ENCODE measurements at places on chromosomes 2 and 18.
A peak's percentile ranks its signal among the peaks of the same experiment; 100 is the strongest.

GRCh38 chr2:7338961-7339360 is 421.7 kb downstream of the RNF144A start:
- no peak for DNase-seq

GRCh38 chr2:65240657-65241056 is 13.0 kb downstream of the ACTR2 start:
- DNase-seq, result no peak

GRCh38 chr2:230000118-230000841 is 68.4 kb downstream of the SLC16A14 start:
- no peak for DNase-seq

- peak; percentile 36 for DNase-seq
These were observed 11.8 kb upstream of the KCMF1 start for GRCh38 chr2:84959095-84959565.

DNA sequence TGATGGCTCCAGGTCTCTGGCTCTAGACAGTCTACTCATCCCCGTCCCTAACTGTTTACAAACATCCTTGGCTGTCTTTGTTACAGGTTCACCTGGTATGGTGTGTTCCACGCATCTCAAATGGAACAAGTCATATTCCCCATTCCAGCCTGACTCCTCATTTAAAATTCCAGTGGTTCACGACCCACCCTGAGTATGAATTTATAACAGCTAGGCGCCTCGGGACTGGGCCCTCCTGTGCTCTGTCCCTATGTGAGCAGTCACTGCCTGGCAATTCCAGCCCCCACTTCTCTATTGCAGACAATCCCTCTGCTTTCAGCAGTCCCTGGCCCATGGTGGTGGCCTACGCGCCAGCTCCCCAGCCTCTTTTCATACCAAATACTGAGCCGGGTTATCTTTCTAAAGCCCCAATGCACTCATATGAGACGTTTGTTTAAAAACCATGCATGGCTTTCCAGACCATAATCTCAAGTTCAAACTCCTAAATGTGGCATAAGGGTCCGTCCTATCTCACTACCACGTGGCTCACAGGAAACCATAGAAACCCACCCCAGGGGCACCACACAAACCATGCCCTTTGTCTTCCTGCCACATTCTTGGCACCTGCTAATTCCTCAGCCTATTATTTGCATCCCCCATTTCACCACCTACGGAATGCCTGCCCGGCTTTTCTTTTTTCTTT is 1.6 kb downstream of the SERPINB8 start:
- DNase-seq, result no peak

DNA sequence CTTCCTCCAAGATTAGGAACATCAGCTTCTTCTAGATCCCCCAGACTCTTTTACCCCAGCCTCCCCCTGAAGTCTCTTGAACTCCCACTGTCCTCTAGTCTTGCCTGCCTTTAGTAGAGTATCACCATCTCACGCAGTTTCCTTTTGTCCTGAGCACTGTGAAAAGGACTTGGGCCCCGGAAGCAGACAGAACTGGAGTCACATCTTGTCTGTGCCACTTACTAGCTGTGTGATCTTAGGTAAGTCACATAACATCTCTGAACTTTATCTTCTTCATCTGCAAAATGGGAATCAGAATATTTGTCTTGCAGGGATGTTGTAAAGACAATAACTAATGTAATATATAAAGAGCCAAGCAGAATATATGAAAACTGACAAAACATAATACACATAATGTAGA is 8.4 kb upstream of the TRABD2A start:
- no peak for DNase-seq

DNA sequence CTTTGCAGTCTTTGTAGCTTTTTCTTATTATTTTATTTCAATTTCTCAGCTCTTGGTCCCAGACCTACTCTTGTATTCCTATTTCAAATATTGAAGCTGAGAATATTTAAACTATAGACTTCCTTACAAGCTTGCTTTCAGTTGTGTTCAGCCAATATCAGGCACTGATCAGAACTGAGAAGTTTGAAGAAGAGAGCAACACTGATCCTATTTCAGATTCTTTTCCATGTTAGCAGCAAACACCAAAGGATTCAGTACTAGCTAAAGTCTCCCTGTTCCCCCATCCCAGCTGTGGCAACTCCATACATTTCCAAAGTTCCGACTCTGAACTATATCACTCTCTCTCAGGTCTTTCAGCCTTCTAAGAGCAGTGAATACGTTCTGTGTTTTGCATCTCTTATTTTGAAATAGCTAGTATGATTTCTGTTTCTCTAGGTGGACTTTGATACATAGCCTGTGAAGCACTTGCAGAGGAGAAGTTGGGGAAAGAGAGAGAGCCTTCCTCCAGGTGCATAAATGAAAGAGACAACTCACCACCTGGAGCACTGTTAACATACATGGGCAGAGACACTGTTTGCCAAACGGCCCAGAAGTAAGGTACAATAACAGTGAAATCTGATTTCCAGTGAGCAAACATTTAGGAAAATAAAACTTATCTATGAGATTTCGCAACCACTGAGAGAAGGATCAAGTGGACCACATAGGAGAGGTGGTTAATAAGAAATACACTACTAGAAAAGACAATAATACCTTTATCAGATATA is 135.0 kb upstream of the ZNF804A start:
- DNase-seq, result no peak

DNA sequence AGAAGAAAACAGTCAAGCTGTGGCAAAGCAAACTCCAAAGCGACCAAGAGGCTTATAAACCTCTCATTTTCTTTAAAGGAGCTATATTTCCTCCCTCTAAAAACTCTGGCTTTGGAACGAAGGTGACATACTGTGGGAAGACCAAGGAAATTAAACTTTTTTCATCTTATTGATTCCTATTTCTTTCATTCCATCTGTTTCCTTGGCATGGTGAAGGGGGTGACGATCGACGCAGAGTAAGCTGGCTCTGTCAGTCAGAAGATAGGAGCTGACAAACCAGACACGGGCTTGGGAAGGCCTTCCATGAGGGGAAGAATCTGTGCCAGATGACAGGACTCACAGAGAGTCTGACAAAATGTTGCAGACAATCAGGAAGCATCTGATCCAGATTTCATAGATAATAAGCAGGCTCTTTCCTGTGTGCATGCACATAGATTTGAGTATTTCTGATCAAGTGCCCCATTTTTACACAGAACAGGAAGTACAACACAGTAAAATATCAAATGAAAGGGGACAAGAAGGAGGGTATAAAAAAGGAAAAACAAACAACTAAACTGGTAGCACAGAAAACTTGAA is 261.7 kb downstream of the SATB2 start:
- DNase-seq, result no peak

GRCh38 chr18:67710639-67711038 is 194.1 kb upstream of the DSEL start:
- DNase-seq, result no peak

DNA sequence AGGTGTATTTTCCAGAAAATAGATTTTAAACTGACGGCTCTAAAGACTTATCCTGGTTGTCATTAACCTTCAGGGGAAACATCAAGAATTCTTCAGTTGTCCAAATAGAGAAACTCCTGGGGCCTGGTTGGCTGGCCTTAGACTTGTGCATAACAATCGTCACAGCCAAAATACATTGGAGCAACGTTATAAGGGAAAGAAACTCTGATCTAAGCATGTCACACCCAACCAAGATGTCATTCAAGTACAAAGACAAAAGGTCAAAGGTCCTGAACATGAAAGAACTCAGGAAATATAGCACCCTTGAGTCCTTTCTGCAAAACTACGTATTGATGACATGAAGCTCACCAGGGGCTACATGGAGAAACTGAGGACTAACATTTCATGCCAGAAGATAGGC is 23.8 kb upstream of the APCDD1 start:
- DNase-seq, result no peak

DNA sequence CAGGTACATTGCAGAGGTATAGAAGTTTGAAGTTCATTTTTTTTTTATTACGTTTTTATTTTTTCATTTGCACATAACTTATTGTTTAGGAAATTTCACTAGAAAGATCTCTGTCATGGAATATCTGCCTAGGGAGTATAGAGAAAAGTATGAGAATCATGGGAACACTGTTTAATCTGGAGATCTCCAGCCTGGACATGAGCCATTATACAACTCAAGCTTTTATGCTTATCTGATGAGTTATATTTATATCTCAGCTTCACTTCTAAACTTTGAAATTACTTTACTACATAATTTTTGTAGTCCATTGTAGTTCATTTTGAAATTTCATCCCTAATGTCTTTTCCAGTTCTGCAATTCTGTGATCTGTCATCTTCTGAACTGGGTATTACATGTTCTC is 515.6 kb downstream of the ERBB4 start:
- DNase-seq, result no peak

- DNase-seq, result no peak
These were observed 229.9 kb downstream of the AGPS start for GRCh38 chr2:177622521-177622920.

DNA sequence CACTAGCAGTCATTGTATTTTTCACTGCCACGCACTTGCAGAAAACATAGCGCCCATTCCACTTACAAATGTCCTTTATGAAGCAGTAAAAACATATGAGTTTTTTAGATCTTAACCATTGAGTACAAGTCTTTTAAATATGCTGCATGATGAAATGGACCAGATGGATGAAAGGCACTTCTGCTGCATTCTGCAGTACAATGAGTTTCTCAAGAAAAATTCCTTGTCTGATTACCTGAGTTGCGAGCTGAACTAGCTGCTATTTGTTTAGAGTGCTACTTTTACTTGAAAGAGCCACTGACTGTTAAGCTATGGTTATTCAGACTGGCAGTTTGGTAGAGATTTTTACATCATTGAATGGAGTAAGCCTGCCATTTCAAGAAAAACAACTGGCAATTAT is 825.5 kb upstream of the ACVR2A start:
- DNase-seq, result no peak

GRCh38 chr2:183998041-183998796 is 600.1 kb upstream of the ZNF804A start:
- no peak for DNase-seq

DNA sequence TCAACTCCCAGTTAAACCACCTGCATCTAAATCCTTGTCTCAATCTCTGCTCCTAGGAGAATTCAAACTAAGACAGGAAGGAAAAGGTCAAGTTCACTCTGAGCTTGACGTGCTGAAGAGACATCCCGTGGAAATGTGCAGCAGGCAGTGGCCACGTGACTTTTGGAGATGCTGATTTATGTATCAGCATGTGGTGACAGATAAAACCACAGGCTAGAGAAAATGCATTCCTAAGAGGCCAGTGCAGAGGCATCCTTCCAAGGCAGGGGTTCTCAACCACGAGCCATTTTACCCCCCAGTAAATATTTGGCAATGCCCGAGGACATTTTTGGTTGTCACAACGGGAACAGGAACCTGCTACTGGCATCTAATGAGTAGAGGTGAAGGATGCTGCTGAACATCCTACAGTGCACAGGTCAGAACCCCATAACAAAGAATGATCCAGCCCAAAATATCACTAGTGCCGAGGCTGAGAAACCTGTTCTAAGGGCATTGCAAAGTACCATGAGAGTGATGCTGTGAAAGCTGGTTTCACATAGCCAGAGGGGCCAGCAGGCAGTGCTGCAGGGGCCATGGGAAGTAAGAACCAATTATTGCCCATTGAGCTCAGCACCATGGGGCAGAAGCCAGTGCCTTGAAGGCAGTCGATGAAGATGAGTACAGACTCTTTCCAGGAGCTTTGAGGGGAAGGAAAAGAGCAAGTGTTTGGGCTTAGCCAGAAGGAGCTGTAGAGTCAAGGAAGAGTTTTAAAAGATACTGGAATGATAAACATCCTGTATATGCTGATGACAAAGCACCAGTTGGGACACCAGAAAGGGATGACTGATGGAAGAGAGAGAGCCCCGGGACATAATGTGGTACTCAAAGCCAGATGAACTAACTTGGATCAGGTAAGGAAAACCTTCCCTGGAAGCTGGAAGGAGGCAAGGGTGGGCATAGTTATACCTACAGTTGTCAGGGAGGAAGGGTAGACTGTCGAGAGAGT is 174.6 kb downstream of the HAUS1 start:
- DNase-seq, result peak; percentile 36

DNA sequence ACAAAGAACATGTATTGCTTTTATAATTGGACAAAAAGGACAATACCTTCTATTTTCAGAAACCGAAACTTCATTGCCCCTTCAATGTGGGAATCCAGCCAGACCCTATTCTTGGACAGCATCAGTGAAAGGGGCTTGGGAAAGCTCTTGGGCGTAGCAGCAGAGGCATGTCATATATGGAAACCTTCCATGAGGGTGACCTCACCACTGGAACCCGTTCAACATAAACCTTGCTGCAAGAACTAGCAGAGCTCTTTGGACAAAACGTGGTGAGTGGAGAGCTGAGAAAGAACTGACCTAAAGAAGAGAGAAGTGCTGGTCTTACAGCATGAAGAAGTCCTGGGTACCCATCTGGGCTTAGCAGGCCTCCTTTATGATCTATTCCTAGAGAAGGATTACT is 22.7 kb upstream of the ACTG2 start:
- DNase-seq, result no peak

DNA sequence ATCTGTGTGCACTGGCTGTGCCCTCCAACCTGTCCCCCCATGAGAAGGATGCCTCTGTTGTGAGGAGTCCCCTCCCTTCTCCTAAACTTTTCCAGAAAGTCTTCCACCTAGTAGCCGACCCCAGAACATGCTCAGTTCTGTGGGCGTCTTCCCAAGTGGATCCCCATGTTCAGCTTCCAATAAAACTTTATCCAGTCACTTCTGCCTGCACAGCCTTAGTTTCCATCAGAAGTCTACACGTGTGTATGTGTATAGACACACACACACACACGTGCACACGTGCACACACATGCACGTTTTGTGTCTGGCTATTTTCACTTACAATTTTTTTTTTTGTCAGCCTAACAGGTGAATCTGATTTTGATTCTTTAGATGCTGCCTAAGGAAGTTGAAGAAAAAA is 115.1 kb downstream of the RTP5 start:
- no peak for DNase-seq

- DNase-seq, result no peak
These were observed 27.9 kb upstream of the EPB41L3 start for GRCh38 chr18:5571666-5572065.

- no peak for DNase-seq
These were observed 1059.7 kb downstream of the TSN start for GRCh38 chr2:122815120-122815519.

- DNase-seq, result no peak
These were observed 23.2 kb downstream of the CAB39 start for GRCh38 chr2:230735884-230736283.

DNA sequence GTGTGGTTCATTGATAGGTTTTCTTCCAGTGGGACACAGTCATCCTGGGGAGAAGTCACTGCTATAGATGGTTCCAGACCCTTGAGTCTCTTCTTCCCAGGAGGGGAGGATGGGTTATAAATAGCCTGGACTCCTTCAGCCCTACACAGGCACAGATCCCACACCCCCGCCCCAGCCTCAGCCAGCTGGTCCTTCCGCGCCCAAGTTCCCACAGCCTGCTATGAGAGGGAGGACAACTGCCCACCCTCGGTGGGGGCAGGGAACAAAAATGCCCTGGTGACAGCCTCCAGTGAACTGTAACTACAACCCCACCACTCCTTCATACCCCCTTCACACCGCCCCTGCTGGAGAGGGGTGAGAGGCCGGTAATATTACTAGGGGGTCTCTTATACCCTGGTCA is 3.2 kb downstream of the ZBTB7C start:
- DNase-seq, result no peak

- DNase-seq, result no peak
These were observed 230.6 kb downstream of the DOK6 start for GRCh38 chr18:69631281-69631680.

GRCh38 chr18:57951117-57951796 is 92.8 kb upstream of the NEDD4L start:
- DNase-seq, result no peak

Measured in kidney capillary endothelial cell (primary cell).